Memory B cell (primary cell): ENCODE measurements at places on chromosomes 16 and 17.

DNA sequence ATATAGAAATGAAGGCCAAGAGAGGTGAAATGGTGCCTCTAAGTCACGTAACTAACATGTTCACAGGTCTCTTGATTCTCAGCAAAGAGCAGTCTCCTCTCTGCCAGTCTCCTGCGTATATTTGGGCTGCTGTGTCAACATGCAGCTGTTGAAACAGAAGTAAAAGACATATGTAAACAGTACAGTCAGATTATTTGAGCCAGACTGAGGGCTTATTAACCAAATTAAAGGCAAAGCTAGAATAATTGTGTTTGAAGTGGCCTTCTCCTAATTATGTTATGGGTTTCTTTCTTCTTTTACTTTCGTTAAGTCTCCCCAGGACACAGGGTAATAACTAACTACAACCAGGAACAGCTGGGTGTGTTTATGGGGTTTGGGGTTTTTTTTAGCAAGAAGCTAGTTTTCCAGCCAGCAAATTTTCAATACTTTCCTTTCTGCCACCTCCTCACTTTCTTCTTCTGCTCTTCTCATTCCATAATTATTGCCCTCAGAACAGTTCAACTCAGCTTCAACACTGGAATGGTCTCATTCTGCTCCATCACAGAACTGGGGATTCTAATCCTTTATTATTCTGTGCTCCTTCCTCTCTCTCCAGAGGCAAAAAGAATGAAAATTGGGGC, 18.4 kb downstream of the G6PC1 start:
- DNase-seq: no peak

DNA sequence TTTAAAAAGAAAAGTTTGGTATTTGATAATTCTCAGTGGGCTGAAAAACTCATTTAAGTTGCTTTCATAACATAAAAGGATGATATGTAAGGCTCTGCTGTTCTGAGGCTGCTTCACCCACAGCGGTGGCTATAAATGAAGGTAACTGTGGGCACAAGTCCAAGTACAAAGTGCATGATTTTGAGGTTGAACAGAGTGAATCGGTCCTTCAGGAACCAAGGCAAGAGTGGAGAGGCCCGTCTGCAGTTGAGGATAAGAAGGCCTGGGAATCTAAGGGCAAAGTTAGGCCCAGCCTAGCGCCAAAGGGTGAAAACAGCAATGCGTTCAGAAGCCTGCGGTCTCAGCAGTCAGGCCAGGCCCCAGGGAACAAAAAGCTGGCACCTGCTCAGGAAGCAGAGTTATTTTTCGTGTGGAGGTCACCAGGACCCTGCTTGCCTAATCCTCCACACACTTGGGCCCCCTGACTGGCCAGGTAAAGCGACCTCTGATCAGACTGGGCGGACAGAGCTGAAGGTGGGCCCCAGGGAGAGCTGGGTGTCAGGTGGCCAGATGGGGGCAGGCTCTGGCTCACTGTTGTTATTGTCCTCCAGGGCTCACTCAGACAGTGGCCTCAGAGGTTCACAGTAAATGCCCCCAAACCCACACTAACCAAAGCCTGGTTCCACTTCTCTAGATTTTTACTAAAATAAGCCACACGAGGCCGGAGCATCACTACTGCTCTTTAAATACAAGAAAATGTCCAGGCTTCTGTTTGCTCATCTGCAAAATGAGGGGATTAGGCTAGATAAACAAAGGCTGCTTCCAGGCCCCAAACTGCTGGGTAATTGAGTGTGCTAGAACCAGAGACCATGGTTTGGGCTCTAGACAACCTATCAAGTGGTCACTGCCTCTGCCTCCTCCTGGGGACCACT, 46.5 kb downstream of the TEX2 start:
- no peak for DNase-seq

- no peak for DNase-seq
Measured at GRCh38 chr16:22324787-22325597, 27.8 kb downstream of the POLR3E start.

DNA sequence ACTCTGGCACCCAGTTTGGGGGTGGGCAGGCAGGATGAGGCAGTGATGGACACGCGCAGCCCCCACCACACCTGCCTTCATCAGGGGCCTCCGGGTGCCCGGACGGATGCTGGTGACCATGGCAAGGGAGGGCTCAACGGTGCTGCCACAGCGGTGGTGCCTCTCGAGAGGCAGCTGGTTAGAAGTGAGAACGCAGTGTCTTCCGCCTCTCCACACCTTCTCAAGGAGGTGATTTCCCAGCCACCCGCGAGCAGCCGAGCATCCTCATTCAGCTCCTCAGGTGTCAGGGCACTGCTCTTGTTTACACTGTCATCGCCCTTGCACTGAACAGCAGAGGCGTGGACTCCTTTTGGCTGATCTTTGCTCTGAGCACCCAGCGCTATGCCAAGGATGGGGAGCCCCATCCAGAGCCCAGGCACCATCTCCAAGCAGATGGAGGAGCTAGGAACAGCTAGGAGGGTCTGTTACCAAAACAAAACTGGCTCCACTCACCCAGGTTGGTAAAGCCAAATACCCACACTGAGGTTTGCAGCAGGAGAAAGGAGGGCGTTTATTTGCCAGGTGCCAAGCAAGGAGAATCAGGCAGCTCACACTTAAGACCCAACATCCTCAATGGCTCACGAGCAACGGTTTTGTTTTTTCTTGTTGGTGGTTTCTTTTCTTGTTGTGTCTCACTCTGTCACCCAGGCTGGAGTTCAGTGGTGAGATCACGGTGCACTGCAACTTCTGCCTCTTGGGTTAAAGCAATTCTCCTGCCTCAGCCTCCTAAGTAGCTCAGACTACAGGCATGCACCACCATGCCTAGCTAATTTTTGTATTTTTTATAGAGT, 174.3 kb upstream of the TNRC6C start:
- peak; percentile 53 for DNase-seq

DNA sequence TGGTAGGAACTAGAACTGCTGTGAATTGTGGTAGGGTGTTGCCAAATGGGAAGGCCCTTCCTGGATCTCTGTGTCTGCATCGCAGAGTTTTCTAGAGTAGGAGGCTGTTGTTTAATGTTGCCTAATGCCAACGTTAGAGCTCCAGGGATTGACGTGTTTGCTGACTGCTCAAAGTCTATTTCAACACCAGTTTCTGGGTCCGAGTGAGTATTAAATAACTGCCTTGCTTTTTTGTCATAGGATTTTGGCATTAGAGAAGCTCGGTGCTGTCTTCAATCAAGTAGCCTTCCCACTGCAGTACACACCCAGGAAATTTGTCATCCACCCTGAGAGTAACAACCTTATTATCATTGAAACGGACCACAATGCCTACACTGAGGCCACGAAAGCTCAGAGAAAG, 40.0 kb downstream of the SF3B3 start:
- DNase-seq: no peak

DNA sequence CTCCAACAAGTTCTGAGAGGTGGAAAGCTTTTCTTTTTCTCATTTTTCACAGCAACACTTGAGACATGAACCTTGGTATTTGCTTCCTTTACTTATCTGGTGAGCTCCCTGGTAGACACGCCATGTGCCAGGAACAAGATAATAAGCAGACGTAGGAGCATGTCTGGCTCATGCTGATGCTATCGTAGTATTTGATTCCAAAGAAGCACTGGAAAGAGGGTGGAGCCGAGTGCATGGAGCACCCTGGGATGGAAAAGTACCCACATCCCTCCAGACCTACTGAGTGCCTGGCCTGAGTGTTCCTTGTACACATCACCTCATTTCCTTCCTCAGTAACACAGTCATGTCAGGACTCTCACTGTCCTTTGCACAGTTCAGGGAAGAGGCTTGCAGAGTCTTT, 231.0 kb downstream of the CBLN1 start:
- DNase-seq: no peak

DNA sequence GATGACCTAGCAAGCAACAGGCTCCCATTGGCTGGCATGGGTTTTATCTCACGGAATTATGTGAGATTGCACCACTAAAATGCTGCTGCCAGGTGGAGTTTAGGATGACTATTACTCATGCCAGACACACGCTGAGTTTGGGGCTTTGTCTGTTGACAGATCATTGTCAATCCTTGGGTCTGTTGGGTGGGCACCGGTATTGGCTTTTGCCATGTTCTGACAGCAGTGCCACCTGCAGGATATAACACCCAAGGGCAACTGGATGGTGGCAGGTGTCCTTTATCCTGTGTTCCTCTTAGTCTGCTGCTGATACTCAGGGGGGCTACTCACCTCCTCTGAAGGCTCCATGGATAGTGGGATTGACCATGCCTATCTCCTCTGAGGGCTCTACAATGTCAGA, 221.6 kb upstream of the DYNLRB2 start:
- DNase-seq: no peak

GRCh38 chr17:69672924-69673323, 258.4 kb downstream of the MAP2K6 start:
- DNase-seq: no peak

DNA sequence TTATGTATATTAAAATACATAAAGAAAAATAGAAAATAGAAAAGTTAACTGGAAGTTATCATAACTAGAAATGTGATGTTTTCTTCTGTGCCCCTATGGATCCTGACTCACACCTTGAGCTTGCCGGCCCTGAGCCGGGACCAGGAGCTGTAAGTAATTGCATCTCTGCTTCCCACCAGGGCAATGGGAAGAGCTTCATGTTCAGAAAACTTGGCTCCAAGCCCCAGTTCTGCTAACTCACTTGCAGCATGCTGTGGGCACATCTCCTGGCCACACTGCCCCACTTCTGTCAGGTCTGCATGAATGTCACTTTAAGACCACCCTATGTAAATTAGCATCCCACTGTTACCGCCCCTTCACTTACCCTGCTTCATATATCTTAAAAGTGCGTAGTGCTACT, 37.2 kb downstream of the GNAO1 start:
- DNase-seq: no peak

DNA sequence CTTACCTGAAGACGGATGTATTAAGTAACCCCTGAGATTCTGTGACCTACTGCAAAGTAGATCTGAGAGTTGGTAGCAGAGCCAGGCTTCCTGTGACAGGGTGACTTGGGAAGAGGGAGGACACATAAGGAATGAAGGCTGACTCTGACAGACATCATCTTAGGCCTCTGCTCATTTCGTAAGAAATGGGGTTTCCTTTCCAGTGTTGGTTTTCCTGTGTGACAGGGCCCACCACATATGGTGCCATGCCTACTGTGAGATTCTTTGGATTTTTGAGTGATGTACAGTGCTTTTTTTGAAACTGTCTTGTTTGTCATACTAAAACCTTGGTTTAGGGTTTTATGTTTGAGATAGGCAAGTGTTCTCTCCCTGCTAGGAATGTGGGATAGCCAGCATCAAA, 12.7 kb downstream of the LIG3 start:
- no peak for DNase-seq

DNA sequence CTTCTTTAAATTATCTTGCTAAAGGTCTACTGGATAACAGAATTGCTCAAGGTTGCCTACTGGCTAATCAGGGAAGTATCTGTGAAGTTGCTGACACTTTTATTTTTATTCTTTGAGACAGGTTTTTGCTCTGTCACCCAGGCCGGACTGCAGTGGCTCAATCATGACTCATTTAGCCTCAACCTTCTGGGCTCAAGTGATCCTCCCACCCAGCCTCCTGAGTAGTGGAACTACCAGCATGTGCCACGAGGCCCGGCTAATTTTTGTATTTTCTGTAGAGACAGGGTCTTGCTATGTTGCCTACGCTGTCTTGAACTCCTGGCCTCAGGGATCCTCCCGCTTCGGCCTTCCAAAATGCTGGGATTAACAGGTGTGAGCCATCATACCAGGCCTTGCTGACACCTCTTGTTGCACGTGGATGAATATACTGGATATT, 43.1 kb downstream of the GLG1 start:
- no peak for DNase-seq

GRCh38 chr16:12087901-12088421, 111.4 kb downstream of the SNX29 start:
- DNase-seq: peak; percentile 32

GRCh38 chr17:59754552-59754951, 47.1 kb downstream of the VMP1 start:
- no peak for DNase-seq

DNA sequence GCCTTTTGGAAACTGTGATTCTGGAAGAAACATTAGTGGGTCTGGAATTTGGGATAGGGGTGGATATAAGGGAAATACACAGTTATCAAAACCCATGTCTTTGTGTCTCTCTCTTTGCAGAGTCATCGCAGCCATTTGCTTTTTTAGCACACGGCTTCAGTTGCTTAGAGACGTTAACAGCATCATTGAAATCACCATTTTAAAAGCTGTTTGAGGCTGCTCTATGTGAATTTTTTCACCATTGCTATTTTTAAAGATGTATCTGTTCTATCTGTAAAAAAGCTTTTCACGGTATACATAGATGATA, 47.3 kb downstream of the OMG start:
- no peak for DNase-seq

- DNase-seq: no peak
Measured at GRCh38 chr17:50774225-50774803, 7.0 kb upstream of the ANKRD40CL start.

GRCh38 chr17:64002658-64003525, 4.7 kb downstream of the PRR29 start:
- DNase-seq: no peak

GRCh38 chr16:23479138-23479537, 26.1 kb upstream of the COG7 start:
- no peak for DNase-seq

DNA sequence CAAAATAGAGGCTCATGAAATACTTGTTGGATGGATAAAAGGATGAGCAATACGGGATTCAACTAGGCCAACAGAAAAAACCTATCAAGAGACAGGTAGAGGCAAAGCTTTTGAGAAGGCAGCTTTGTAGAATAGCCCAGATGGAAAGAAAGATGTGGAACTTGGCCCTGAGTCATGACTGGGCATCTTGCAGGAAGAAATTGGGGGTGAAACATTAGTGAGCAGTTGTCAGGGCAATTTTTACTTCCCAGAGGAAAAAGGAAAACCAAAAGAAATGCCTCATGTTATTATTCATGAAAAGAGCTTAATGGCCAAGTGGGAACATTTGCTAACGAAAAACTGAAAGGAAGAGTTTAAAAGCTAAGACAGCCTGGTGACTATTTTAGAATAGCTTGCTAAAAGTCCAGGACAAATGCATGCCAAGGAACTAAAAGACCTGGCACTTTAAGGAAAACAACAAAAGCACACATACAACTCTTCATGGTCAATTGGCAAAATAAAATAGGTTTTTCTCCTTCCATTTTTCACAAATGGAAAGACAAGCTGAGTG, 180.1 kb downstream of the HS3ST3A1 start:
- DNase-seq: no peak

GRCh38 chr17:27218719-27219488, 75.0 kb upstream of the WSB1 start:
- DNase-seq: no peak

GRCh38 chr17:58398574-58399266, 18.6 kb downstream of the RNF43 start:
- DNase-seq: no peak
